Stimulated activated CD4-positive, alpha-beta T cell treated with anti-CD3 and anti-CD28 coated beads, TNF-alpha, amount 100 ng/mL, for 48 hours (primary cell): ENCODE measurements at places on chromosomes 7 and 10.

- DNase-seq = no peak
These were observed 708.7 kb downstream of the SUGCT start for GRCh38 chr7:40843338-40843985.

DNA sequence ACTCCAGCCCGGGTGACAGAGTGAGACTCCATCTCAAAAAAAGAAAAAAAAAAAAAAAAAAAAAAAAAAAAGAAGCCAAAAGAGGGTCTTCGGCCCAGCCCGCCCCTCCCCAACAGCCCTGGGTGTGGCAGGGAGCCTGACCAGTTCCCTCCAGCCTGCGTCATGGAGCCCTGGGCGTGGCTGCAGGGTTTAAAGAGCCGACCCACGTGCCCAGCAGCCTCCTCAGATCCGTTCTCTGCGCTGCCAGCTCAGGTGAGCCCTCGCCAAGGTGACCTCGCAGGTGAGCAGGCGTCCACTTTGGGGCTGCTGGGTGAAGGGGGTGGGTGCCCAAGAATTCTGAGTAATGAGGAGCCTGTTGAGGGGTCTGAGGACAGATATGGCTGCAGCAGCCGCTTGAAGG lies at the start of gene FXYD4:
Gene FXYD4 (plus strand): TSS at position 219 of the 400 bp plus-strand sequence. CDS start 2,111 bp downstream, outside the sequence.
- DNase-seq = no peak

DNA sequence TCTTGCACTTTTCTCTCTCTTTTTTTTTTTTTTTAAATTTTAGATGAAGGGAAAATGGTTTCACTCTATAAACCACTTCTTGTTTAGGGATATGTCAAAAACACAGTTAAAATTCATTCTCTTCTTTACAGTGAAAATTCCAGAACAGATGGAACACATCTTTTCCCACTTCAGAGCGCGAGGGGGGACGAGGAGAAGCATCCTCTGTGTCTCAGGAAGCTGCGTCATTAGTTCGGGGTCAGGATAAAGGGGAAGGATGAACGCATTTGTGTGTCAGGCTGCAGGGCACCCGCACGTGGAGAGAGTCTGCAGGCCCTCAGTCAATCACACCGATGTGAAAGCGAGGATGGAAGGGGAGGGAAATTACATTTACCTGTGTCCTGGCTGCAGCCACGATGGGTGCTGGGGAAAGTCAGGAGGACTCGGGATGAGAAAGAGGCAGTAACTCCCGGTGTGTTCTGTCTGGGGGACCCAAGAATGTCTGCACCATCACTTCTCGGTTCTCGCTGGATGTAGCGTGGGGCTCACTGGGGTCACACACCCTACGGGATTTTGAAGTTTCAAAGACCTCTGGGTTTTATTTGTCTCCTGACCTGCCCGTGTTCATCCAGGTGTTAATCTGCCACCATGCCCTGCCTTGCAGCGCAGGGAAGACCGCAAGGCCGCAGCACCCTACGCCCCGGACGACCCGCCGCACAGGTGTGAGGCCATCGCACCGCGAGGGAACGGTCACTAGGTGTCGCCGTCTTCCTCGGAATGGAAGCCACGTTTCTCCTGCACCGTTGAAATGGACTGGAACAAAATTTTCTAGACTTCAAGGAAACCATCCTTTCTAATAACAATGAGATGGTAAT lies 66.7 kb upstream of the PITRM1 start:
- DNase-seq = peak; percentile 57

- no peak for DNase-seq
These were observed 231.1 kb downstream of the GPR158 start for GRCh38 chr10:25405871-25406270.
